ENCODE measurements at places on chromosomes 2 and 18.

- DNase-seq = no peak
These were observed 34.7 kb downstream of the SPOPL start for GRCh38 chr2:138536302-138536701.

GRCh38 chr2:189249171-189249570 is 69.6 kb upstream of the COL5A2 start:
- DNase-seq = no peak

GRCh38 chr18:49795612-49796552 is 17.5 kb downstream of the ACAA2 start:
- no peak for DNase-seq

- no peak for DNase-seq
These were observed 246.1 kb upstream of the EPAS1 start for GRCh38 chr2:46051085-46051484.

GRCh38 chr2:205682239-205682970 is at the start of gene NRP2:
Gene NRP2, plus strand, starts transcription at chr2:205682501. Its CDS starts 790 bp downstream, at chr2:205683291.
- peak; percentile 45 for DNase-seq

DNA sequence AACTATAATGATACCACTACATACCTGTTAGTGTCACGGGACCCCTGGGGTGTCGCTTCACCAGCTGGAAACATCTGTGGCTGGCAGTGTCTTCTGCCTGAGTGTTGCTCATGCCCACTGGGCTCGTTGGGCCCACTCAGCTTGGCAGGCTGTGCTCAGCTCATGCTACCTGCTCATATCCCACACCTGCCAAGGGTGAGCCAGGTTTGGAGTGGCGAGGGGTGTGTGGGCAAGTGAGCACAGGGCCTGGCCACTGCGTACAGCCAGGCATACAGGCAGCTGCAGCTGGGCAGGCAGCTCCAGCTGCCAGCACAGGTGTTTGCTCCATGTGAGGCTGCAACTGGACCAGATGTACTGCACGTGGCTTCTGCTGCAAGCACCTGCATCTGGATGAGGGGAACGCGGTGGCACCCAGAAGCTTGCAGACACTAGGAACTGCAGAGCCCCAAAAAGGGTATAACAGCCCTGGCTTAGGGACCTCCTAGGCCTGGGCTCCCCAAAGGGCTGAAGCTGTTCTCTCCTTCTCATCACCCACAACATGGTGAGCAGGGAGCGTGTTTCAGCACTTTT is 70.1 kb downstream of the SUCLG1 start:
- no peak for DNase-seq

DNA sequence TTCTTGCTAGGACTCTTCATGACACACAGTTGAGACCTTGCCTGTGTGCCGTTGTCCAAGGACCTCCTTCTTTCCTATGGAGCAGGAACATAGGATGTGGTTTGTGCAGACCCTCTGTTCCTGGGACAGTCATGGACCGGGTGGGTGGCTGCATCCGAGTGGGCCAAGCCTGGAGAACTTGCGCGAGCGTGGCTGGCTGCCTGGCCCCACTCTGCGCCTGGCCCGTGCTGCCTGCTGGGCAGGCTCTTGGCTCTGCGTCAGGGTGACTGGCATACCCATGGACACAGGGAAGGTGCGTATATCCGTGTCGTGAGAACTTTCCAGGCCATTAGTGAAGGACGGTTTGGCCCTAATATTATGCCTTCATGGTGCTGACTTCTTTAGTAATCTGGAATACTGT is 68.2 kb downstream of the DCDC2C start:
- no peak for DNase-seq

Measured in CD4-positive, alpha-beta T cell treated with Interleukin-17A for 4 hours (primary cell).